ENCODE measurements at places on chromosomes 7 and 10.

DNA sequence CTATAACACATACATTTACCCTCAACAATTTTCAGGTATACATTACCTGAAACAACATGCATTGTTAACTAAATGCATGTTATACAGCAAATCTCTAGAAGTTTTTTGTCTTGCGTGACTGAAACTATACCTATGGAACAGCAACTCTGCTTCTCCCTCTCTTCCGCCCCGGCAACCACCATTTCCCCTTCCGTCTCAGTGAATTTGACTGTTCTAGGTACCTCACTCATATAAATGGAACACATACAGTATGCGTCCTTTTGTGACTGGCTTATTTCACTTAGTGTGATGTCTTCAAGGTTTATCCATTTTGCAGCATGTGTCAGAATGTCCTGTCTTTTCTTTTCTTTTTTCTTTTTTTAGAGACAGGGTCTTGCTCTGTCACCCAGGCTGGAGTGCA is 22.5 kb downstream of the CALHM2 start:
- no peak for DNase-seq

DNA sequence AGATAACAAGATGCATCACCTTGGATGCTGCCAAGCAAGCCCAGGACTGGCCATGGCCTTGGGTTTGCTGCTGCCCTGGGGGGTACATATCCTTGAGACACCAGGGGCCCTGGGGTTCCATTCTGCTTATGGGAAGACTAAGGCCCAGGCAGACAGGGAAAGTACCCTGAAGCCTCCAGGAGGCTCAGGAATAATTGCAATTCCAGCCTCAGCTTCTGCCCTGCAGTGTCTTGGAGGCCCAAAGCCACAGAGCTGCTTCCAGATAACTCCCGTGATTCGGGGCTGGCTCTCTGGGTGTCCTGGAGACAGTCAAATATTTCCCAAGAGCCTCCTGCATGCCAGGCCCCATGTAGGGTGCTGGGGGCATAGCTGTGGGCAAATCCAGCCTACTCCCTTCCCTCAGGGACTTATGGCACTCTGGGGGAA is 22.6 kb downstream of the MYL10 start:
- DNase-seq = no peak

DNA sequence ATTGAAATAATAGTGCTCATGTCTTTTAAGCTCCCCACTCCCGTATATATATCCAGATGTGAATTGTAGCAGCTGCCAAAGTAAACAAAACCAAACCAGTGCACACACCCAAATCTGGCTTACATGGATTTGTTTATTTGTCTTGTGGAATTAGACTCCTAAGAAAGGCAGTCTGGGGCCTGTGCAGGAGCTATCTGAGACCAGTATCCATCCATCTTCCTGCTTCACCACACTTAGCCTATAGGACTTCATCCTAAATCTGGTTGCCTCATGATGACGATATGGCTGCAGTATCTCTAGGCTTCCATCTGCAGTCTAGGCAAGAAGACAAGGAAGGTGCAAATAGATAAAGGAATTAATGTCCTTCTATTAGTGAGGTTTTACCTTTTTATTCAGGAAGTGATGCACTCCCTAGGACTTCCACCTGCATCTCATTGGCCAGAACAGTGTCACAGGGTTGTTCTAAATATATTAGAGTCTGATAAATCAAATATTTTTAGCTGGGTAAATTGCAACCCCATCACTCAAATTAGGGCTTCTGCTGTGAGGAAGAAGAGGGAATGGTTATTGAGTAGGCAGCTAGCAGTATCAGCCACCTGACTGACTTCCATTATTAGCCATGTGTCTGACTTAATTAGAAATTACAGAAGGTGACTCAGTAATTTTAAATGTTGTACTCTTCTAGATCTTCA is 6.0 kb downstream of the WIPF3 start:
- no peak for DNase-seq

GRCh38 chr7:115941703-115942268 is 88.8 kb downstream of the TFEC start:
- DNase-seq = no peak

- no peak for DNase-seq
Measured at GRCh38 chr7:157059534-157059933, 49.1 kb upstream of the MNX1 start.

- DNase-seq = no peak
Measured at GRCh38 chr7:11753433-11753832, 78.6 kb downstream of the THSD7A start.

DNA sequence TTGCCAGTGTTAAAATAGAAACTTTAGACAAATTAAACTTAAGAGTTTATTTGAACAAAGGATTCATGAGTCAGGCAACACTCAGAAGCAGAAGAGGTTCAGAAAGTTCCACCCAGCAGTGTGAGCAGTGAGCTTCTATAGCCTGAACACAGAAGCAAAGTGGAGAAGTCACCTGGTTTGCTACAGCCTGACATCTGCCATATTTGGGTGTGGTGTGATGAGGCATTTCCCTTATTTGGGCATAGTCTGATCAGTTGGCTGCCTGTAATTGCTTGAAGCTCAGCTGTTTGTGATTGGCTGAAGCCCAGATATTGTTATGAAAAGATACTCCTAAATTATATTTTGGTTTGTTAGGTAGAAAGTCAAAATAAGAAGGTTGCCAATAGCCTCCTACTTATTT is 39.1 kb downstream of the VWC2 start:
- no peak for DNase-seq

- no peak for DNase-seq
Measured at GRCh38 chr7:115198143-115198542, 276.2 kb downstream of the MDFIC start.

DNA sequence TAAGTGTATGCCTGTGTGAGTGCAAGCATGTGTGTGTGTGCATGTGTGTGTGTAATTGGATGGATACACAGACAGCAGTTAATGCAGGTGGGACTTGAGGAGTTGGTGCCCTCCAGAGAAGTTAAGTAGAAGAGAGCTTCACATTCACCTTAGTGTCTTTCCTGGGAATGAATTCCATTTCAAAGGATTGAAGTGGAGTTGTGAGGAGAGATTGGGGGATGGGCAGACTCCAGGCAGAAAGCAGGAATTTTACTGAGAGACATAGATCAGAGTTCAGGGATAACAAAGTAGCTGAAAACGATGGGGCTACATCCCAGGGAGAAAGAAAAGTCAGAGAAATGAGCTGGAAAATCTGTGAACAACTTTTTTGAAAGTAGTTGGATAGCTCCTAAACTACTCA is 464.4 kb downstream of the TCERG1L start:
- DNase-seq = no peak

DNA sequence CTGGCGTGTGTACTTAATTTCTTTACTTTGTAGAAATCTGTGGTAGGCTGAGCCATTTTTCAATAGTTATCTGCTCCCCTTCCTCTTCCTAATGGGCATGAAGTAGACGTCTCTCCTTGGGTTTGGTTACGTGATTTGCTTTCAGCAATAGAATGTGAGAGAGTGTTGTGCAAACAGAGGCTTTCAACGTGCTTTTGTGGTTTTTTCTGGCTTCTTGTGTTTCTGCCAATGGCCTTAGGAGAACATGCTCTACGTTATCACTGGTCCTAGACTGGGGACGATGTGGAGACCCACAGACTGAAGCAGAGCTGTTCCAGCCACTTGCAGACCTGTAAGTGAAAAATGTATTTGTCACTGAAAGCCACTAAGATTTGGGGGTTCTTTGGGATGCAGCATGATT is 107.2 kb upstream of the NPTX2 start:
- DNase-seq = no peak

DNA sequence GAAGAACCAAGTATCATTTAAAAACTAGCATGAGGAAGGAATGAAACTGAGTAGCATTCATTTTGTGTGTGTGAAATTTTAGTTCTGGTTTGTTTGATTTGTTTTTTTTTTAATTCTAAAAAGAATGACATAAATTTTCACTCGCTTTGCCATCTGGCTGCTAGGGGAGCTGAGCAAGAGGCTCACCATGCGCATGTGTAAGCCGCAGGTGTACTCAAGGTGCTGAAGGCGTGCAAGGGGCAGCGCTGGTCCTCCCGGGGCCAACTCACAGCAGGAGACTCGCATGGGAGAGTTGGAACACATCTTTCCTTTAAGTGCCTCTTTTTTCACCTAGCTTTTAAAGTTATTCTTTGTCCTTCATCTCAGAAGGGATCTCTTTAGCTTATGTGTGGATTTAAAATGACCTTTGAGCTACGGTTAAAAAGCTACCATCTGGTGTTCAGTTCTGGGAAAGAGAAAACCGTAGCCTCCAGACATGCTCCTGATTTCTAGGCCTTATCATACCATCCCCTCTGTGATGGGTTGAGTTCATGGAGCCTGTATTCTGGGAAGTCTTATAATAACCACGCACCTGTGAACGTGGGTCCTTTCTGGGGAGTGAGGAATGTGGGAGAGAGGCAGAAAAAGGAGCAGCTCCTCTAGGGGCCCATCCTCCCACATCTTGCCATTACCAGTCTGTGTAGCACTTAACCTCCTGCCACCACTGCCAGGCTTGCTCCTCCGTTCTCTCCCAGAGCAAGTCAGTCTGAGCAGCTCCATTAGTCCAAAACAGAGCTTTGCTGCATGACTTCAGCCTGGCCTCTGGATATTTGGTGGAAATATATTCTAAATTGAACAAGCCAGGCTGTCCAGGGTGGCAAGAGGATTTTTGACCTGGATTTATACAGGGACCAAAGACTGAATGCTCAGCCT is 61.9 kb downstream of the KLHDC10 start:
- no peak for DNase-seq

GRCh38 chr7:146647445-146647844 is 530.8 kb downstream of the CNTNAP2 start:
- no peak for DNase-seq

- DNase-seq = no peak
Measured at GRCh38 chr10:129140921-129141885, 325.8 kb upstream of the MGMT start.

DNA sequence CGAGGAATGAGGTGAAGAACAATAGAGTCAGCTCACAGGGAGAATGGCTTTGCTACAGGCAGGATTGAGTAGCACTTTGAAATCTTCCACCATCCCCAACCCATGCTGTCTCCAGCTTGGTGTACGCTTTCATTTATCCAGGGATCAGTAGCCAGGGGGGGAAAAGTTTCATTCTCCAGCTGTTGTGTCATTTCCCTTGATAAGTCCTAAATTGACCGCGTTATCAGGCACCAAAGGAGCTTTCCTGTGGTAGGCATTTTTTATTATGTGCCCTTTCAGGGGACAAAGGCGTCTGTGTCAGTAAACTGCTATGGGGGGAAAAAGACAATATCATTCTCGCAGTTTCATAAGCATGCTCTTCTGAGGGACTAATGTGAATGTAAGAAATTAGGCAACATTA is 106.6 kb upstream of the YAE1 start:
- DNase-seq = no peak

GRCh38 chr7:4683884-4684565 is 1.9 kb downstream of the FOXK1 start:
- DNase-seq = no peak

- DNase-seq = no peak
Measured at GRCh38 chr7:99125505-99125865, 18.4 kb downstream of the SMURF1 start.

DNA sequence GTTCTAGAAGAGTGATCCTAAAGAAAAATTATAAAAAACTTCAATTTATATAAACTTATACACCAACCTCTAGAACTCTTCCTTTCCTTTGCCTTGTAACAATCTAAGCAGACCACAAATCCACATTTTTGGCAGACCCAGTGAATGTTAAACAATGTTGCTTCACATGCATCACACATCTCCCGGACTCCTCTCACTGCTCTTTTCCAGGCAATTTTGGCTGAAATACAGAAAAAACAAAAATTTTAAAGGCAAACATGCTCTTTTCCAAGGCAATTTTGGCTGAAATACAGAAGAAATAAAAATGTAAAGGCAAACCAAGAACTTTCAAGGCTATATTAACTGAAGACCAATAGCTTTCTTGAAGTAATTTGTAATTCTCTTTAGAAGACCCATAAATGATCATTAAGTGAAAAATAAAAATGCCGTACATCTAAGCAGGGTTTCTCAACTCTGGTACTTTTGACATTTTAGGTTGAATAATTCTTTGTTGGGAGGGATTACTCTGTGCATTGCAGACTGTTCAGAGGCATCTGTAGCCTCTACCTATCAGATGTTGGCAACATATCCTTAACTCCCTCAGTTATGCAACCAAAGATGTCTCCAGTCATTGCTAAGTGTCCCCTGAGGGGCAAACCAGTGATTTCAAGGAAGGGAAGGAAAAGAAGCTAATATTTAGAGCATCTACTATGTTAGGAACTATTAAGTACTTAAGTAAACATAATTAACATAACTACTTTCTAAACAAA is 64.4 kb downstream of the NRBF2 start:
- DNase-seq = no peak

- DNase-seq = peak; percentile 18
Measured at GRCh38 chr7:25894902-25895791, 256.9 kb upstream of the NFE2L3 start.

DNA sequence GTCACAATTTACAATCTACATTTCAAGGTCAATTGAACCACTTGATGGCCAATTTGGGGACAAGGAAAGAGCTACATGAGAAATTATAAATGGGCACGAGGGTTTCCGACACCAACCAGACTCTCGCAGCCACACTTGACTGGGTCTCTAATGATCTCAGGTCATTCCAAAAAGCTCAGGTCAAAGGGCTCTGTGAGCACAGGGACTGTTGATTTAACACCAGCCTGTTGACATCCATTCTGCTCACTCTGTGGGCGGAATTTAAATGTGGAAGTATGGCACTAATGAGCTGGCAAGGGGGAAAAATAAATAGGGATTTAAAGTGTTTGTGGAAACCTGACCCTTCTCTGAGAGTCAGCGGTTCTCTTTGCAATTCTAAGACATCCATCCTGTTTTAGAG is 810.7 kb upstream of the AUTS2 start:
- no peak for DNase-seq

DNA sequence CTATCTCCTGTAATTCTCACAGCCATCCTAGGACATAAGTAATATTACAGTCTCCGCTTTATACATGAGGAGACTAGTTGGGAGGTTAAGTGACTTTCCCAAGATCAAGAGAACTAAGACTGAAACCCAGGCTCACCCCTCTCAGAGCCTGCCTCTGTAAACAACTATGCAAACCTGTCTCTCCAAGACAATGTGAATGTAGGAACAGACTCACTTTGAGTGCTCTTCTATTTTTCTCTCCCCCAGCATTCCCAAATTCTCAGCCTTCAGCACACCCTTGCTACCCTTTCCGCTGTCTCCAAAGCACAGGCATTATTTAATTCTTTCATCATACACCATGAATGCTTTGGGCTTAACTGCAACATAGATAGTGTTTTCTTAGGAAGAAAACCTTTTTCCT is 13.6 kb downstream of the ACTA2 start:
- DNase-seq = no peak

DNA sequence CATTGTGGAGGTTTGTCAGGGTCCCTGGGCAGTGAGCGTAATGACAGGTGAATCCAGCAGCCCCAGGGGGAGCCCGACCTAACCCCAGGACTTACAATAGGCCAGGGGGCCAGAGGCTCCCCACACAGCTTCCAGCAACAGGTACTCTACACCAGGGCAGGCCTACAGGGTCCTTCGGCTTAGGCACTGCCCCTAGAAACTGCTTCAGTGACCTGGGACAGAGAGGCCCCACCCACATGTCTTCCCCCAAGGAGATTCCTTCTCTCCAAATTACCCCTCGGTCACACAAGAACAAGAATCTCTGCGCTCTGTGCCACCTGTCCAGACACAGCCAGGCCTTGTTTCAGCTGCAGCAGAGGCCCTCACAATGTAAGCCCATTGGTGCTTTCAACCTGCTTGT is 24.4 kb downstream of the SKIDA1 start:
- DNase-seq = no peak

GRCh38 chr7:95963446-95963990 is 191.2 kb downstream of the DYNC1I1 start:
- DNase-seq = no peak

- no peak for DNase-seq
Measured at GRCh38 chr7:20350518-20350951, 19.8 kb downstream of the ITGB8 start.
